ENCODE measurements at places on chromosomes 2 and 18.

GRCh38 chr2:59073286-59073685 lies 832.2 kb upstream of the FANCL start:
- DNase-seq = no peak

GRCh38 chr18:65567372-65567771 lies 183.4 kb upstream of the CDH7 start:
- no peak for DNase-seq

DNA sequence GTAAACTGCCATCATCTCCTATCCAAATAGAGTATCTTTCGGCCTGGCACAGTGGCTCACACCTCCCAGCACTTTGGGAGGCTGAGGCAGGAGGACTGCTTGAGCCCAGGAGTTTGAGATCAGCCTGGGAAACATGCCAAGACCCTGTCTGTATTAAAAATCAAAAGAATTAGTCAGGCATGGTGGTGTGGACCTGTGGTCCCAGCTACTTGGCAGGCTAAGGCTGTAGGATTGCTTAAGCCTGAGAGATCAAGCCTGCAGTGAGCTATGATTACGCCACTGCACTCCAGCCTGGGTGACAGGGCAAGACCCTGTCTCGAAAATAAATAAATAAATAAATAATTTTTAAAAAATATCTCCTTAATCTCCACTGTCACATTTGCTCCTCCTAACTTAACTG lies 14.7 kb upstream of the ARPC2 start:
- no peak for DNase-seq

DNA sequence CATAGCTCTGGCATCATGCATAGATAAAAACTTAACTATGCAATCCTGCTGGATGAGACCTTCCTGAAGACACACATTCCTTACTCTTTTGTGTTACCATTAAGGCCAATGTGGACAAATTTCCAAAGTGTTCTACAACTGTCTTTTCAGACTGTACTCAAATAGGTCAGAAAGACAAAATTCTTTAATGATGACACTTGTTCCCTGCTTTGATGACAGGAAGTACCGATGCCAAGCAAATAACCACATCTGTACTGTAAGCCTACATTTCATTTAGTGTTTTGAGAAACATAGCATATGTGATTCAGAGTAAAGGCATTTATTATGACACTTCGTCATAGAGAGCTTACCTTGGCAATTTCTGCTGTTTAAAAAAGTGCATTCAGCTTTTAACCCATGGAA lies 55.0 kb downstream of the PMAIP1 start:
- no peak for DNase-seq

DNA sequence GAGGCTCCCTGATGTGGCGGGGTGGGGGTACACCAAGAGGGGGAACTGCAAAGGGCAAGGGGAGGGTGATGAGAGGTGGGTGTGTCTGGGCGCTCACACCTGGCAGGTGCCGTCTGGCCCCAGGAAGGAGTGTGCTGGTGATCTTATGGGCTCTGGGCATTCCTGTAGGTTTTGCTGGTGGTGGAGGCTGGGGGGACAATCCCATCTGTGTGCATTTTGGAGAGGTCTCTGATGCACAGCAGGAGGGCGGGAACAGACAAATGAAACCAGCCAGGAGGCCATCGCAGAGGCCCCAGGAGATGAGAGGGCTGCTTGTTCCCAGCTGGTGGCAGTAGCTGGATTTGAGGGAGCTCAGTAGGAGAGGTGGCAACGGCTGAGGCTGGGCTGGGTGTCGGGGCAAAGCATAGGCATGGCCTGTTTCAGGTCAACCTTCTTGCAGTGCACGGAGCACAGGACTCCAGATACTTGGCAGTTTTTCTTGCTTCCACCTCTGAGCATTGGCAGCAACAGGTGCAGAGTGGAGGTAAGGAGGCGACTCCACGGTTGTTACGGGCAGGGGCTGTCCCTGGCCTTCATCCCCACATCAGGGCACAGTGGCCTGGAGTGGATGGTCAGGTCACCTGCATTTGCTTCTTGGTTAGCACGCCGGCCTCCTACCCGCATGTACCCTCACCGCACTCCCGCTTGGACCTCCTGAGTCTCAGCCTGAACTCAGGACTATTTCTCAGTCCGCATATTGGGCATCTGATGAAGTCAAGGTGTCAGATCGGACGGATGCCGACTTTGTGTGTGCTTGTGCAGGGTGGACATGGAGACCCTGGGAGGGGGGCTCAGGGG lies 194.2 kb upstream of the HDAC4 start:
- no peak for DNase-seq

DNA sequence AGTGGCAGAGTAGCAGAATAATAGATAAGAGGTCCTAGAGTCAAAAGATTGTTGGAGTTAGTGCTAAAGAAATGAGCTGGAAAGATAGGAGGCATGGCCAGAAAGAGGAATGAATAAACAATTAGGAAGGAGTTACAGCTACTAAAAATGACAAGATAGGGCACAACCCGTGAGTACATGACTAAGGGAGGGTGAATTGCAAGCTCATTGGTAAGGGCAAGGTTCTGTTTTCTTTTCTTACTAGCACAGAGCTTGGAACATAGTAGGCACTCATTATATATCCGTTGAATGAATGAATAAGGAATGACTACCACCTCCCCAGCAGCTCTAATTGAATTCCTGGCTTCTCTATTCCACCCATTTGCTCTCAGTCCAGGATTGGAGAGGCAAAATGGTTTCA lies 5.7 kb upstream of the MARCO start:
- no peak for DNase-seq

DNA sequence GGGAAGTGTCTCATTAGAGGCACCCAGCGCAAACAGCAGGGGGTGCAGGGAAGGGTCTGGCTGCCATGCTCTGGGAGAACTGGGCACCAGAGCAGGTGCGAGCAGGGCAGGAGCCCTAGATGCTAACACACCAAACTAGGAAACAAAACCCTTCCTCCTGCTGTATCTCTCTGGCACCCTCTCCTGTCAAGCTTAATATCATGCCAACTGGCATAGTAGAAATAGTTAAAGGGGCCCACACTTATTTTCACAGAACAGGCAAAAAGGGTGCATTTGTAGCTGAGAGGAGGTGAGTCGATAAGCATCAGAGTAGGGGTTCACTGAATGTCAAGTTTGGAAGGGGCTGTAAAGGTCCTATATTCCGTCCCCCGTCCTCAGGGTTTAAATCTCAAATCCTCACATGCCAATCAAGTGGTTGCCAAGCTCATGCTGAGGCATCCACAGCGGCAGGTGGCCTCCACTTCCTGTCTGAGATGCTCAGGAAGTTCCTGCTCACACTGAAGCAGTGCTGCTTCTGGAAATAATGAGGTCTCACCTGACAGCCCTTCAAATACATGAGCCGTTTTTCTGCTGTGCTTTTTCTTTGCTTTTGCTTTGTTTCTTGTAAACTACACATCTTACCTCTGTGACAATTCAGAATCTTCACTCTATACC lies 14.9 kb upstream of the ACKR3 start:
- DNase-seq = no peak

DNA sequence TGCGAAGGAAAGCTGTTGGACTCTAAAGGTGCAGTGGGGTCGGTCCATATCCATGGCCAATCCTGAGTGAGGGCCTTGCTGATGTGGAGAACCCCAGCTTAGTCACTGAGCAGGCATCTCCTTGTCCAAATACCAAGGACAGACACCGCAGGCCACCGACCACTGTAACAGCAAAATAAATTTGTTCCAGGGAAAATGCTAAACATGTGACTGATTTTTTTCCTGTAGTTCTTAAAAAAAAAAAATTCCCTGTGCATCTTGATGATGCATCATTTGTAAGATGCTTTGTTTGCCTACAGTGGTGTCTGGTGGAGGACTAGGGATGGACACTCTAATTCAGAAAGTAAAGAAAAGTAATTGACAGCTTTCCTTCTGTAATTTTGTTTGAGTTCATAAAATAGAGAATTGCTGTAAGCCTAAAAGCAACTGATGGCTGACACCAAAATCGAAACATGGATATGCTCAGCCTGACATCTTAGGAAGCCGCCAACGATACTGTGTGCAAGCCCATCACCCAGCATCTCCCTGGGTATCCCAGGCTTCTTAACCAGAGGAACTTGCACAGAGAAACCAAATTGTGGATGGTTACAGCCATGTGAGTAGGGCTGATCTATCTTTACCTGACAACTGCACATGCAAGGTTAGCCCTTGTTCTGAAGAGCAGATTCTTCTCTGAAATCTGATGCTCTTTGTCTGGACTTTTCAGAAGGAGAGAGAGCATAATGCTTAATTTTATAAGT lies 188.6 kb downstream of the ARL4C start:
- DNase-seq = no peak

GRCh38 chr2:234761910-234762309 lies 189.9 kb upstream of the SH3BP4 start:
- DNase-seq = no peak

GRCh38 chr18:55086906-55087305 lies 127.6 kb upstream of the CCDC68 start:
- no peak for DNase-seq

DNA sequence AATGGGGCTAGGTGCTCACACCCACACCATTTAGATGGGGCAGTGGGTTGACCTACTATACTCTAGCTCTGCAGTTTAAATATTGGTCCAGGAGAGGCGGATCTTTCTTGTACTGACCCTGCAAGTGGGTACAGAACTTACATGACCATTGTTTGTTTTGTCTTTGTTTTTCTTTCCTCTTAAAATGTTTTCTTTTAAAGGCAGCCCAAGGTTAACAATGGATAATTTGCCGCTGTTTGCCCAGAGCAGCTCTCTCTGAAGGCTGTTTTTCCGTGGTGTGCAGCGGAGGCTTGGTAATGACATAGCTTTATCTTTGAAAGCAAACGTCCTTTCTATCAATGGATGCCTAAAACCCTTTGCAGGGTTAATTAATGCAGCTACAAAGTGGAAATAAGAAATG lies 133.3 kb upstream of the MEX3C start:
- no peak for DNase-seq

GRCh38 chr2:221552291-221552690 lies 19.8 kb downstream of the EPHA4 start:
- DNase-seq = no peak

DNA sequence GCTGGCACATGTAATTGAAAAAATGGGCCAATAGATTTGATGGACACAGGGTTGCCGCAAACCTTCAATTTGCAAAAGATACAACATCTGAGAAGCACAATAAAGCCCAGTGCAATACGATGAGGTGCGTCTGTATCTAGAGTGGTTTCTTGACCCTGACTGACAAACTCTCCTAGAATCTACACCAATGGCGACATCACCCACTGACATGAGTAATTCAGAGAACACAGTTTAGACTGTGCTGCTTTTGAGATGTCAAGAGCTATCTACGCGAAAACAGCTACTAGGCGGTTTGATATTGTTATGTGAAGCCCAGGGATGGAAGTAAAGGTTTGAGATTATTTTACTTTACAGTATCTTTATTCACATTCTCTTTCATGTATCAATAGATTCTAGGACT lies 104.9 kb downstream of the EIPR1 start:
- DNase-seq = no peak

- DNase-seq = no peak
Measured at GRCh38 chr2:118371515-118371914, 283.2 kb downstream of the INSIG2 start.

GRCh38 chr18:46297621-46298020 lies 193.4 kb downstream of the HAUS1 start:
- DNase-seq = no peak

DNA sequence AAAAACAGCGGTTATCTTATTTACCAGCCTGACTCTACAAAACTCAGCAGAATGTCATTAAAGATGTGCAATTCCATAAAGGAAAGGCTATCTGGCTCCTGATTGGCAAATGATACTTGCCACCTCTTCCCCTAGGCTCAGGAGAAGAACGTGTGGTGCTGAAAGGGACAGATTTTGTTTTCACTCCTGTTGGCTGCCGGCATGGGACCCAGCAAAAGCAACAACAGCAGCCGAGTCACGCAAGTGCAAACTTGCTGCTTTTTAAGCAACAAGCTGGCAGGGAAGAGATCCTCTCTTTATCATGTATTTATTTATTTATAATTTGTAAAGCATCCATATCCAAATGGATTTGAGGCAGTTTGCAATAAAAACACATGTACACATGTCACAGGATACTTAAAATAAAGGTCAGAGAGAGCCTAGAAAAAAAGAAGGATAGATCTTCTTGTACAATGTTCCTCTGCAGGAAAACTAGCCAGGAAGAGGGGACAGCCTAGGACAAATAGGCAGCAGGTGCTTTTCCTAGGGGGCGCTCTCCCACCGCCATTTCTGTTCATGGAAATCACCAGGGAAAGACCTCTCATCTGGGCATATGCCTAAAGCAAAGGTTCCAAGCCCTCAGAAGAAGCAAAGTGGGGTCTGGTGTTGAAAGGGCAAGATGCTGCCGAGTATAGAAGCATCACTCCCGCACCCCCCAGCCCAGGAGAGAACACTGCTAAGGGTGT lies 799.3 kb downstream of the BCL11A start:
- DNase-seq = no peak

DNA sequence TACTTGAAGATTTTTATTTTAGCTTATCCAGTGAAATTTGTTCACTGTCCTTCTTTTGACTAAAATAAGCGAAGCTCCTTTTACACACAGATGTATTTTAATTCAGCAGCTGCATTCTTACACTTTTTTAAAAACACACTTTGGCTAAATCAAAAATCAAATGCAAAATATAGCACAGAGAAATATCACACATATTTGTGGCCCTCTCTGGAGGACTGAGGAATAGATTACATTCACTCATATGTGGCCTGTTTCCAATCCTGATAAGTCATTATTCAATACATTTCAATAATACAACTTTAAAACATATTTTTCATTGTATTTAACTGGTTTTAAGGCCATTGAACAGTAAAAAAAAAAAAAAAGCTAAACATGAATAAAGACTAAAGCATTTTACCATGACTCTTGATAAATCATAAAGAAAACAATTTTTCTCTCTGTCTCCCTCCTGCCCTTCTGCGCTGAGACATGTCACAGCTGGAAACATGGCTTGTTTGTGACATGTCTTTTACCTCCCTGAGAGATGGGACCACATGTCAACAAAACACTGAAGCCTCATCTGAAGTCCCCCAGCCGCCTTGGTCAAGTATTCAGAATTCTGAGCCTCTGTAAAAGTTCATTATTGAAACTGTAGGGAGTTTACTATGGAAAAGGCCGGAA lies 221.0 kb downstream of the ZNF407 start:
- no peak for DNase-seq

- no peak for DNase-seq
Measured at GRCh38 chr2:232350804-232351685, 27.5 kb upstream of the ALPP start.

DNA sequence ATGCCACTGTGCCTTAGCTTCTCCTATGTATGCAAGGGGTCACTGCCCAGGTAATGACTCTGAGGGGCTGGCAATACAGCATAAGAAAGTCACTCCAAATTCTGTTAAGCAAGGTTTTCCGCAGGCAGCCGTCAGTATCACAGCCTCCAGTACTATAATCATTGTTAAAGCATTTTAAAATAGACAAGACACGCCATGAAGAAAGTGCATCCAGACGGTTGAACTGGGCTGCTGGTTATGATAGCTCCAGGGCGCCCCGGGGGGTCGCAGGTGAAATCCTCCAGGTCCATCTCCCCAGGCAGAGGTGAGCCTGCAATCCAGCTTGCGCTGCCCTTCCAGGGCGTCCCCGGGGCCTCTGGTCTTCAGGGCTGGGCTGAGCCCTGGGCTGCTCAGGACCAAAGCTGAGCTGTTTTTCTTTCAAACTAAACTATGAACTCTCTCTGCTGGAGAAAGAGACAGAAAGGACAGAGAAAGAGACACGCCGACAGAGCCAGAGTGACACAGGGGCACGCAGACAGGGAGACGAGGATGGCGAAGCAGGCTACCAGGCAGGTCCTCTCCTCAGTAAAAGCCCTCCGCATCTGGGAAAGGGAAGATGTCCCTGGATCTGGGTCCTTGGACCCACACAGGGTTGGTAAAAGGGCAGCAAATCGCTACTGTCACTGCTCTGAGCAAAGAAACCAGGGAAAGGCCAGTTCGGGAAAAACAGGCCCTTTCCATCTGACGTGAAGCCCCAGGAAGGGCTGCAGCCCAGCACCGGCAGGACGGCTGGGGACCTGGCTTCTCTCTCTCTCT lies 2.1 kb upstream of the TWIST2 start:
- DNase-seq = no peak

All from T1000 (cell line).